Islet precursor cell (in vitro differentiated cells): ENCODE measurements at places on chromosomes 4 and X.
A peak's percentile ranks its signal among the peaks of the same experiment; 100 is the strongest.

GRCh38 chr4:136484996-136485395, 1047.3 kb downstream of the PCDH18 start:
- DNase-seq: no peak

GRCh38 chrX:39556056-39556455, 541.7 kb downstream of the BCOR start:
- DNase-seq: peak; percentile 54

- no peak for DNase-seq
These were observed 538.2 kb downstream of the DMD start for GRCh38 chrX:32673193-32673592.

GRCh38 chr4:124610211-124610610, 102.3 kb downstream of the ANKRD50 start:
- no peak for DNase-seq

- DNase-seq: peak; percentile 63
These were observed 56.6 kb downstream of the LINC00632 start for GRCh38 chrX:140766024-140766611.

GRCh38 chr4:1981251-1982058, 27.3 kb downstream of the NELFA start:
- no peak for DNase-seq

- no peak for DNase-seq
These were observed 20.8 kb downstream of the ENOPH1 start for GRCh38 chr4:82450966-82451755.

DNA sequence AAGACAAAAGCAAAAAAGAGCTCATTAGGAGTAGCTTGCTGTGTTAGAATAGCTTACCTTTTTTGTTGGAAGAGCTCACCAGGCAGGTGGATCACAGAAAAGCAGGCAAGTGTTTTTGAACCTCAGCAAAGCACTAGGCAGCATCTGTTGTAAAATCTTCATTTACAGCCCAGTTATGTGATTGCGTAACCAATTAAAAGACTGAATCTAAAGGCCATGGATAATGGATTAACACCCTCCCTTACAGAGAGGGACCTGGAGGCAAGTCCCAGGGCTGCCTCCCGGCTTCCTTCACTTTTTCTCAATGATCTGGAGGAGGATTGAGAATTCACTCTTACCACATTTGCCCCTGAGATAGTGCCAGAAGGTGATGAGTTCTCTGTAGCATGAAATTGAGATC, 51.1 kb downstream of the MAMLD1 start:
- DNase-seq: no peak

DNA sequence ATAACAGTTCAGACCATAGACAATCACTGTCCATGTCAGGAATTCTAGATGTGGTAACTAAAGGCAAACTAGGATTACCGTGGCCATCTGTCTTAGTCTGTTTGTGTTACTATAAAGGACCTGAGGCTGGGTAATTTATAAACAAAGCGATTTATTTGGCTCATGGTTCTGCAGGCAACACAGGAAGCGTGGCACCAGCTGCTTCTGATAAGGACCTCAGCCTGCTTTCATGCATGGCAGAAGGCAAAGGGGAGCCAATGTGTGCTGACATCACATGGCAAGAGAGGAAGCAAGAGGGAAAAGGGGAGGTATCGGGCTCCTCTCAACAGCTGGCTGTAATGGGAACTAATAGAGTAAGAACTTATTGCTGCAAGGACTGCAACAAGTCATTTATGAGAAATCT, 376.7 kb downstream of the GPM6A start:
- no peak for DNase-seq
